GM03348 (cell line): ENCODE measurements at places on chromosomes 6 and 20.
A peak's percentile ranks its signal among the peaks of the same experiment; 100 is the strongest.

GRCh38 chr6:17470938-17471327 is 77.5 kb downstream of the CAP2 start:
- peak; percentile 59 for DNase-seq

GRCh38 chr6:89693207-89693606 is 54.7 kb upstream of the LYRM2 start:
- DNase-seq, result no peak

DNA sequence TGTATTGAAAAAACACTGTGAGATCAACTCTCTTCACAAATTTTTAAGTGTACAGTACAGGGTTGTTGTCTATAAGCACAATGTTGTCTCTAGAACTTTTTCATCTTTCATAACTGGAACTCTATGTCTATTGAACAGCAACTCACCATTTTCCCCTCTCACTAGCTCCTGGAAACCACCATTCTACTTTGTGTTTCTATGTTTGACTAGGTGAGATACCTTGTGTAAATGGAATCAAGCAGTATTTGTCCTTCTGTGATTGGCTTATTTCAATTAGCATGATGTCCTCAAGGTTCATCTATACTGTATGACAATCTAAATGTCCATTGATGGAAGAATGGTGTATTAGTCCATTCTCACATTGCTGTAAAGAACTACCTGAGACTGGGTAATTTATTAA is 210.1 kb upstream of the FUT9 start:
- DNase-seq, result no peak

DNA sequence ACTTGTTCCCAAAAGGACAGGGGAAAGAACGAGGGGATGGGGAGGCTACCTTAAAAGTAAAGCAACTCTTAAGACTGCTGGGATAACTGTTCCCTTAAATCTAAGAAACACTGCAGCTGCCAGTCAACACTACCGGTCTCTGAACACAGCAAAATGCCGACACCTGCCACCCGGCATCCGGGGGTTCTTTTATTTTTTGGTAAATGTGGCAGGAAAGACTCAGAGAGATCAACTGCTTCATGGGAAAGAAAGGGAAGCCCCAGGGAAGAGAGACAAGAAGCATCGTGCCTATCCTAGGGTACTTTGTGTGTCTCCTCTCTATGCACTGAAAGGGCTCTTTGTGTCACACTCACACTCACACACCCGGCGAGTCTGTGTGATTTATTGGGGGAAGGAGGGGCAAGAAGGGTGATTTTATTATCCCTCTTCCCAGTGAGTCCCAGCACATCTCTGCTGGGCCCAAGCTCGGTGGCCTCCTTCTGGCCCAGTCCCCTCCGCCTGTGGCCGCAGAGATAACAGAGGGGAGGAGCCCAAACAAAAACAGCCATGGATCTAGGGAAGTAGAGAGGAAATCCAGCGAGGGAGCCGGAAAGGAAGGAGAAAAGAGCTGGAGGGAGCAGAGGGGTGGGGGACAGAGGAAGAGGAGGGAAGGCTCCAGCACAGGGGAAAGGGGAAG is 1.4 kb downstream of the FYN start:
- DNase-seq, result peak; percentile 60

GRCh38 chr6:130725551-130725950 is 101.7 kb upstream of the SMLR1 start:
- no peak for DNase-seq

DNA sequence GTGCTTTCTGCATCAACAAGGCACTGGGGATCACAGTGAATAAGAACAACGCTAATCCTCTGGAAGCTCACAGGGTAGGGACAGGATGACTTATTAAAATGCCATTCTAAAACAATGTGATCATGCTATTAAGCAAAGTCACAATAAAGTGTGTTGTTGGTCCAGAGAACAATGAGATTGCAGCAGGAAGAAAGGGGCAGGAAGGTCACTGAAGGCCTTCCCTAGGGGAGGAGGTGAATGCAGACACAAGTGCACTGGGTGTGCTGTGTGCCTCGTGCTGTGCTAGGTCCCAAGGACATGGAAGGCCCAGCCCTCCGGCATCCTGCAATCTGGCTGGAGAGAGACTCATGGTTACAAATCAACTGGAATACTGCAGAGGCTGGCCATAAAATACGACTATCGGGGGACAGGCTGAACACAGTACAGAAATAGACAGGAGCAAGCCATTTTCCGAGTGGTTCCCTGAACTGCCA is 55.7 kb downstream of the LYRM4 start:
- DNase-seq, result no peak

DNA sequence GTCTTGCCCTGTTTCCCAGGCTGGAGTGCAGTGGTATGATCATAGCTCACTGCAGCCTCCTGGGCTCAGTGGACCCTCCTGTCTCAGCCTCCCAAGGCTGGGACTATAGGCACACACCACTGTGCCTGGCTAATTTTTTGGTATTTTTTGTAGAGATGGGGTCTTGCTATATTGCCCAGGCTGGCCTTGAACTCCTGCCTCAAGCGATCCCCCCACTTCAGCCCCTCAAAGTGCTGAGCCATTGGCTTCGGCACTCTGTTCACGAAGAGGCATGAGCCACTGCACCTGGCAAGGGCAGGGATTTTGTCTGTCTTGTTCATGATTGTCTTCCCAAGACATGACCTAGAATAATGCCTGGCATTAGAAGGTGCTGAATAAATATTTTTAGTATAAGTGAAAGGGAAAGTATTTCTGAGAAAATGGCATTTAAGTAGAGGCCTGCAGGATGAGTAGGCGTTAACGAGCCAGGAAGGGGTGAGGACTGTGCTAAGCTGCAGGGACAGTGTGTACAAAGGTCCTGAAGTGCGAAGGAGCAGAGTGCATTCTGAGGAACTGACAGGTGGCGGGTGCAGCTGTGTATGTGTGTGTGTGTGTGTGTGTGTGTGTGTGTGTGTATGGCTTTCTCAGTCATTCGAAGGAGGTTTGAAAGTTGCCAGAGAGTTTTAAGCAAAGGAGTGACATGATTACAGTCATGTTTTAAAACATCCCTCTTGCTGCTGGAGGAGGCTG is 43.0 kb downstream of the VEGFA start:
- DNase-seq, result no peak

- DNase-seq, result peak; percentile 67
These were observed 26.3 kb downstream of the ALDH5A1 start for GRCh38 chr6:24520929-24521546.

DNA sequence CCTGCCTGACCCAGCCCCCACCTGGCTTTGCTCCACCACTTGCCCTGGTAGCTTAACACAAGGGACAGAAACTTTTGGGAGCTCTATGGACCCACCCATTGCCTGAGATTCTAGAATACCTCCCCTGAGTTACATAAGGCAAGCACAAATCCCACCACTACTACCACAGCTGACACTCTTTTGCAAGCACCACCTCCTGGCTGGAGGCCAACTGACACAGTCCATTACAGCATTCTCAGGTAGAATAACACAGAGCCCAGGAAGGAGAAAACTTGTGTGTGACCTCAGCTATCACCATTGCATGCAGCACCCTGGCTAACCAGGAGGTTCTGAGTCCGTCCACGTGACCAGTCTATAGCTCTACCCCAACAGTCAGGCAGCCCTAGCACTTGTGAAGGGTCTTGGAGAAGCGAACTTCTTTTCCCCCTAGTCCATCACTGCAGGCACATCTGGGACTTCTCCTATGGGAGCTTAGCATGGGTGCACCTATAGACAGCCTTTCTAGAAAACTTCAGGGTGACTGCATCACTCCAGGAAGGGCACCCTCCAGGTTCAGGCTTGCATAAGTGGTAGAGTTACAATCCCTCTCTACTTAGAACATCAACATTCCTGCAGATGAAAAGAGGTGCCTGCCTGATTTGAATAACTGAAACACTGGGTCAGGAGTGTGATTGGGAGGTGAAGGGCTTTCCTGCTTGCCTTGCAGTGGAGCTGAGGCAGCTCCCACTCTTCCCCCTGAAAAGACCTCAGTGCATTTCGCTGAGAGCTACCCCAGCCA is 30.1 kb downstream of the CITED2 start:
- DNase-seq, result no peak

DNA sequence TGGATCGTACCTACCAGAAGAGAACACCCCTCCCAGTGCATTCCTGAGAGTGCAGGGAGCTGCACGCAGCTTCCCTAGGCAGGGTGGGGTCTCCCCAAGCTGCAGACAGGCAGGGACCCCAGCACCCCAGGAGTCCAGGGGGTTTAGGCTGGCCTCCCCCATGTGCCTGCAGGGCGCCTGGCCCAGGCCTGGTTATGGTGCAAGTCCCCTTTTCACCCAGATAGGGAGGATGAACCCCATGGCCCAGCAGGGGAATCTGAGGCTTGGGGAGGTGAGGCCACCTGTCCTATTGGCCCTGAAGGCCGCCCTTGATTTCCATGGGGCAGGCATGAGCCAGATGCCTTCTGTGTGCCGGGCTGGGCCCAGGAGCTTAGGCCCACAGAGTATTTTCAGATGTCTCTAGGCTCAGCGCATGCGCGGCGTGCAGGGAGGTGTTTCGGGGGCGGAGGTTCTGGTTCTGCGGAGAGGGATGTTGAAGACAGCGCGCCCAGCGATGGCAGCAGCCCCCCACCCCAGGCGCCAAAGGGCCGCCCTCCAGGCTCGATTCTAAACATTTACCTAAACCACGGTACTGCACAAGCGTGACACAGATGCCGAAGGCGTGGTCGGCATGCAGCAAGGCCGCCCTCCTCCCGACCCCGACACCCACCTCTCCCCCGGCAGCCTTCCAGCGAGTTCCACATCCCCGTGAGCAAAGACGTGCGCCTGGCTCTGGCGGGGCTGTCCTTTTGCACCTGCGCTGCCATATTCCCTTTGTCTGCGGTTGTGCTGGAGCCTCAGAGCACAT is 29.4 kb downstream of the COL20A1 start:
- no peak for DNase-seq

DNA sequence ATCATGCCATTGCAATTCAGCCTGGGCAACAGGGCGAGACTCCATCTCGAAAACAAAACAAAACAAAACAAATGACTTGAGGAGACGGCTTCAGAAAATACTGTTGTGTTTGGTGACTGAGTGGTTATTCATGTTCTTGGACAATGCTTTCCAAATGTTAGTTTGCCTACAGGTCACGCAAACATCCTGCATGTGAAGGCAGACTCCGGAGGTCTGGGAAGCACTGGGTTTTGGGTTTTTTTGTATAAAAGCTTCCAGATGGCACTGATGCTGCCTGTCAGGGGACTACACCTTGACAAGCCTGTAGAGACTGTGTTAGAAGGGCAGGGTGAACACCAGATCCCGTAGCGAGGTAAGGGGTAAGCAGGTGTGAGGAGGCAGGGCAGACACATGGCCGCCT is 81.7 kb downstream of the THBS2 start:
- no peak for DNase-seq

- DNase-seq, result no peak
These were observed 3.0 kb upstream of the ABCF1 start for GRCh38 chr6:30568245-30568644.

DNA sequence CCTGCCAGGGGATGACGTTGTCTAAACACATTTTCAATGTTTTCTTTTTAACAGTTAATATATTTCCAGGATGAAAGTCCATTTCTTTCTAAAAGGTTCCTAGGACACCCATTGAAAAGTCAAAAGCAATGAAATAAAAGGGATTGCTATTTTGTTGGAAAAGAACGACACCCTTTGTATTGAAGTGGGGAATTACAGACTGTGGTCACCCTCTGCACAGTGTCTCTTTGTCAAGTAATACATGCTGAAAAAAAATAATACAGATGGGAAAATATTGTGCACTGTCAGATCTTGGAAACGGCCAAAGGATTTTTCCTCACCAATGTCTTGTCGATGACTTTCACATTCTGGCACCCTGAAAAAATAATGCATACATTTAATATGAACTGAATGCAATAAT is 56.9 kb downstream of the HAO1 start:
- no peak for DNase-seq

- DNase-seq, result no peak
These were observed 123.9 kb downstream of the INSM1 start for GRCh38 chr20:20491784-20492264.

DNA sequence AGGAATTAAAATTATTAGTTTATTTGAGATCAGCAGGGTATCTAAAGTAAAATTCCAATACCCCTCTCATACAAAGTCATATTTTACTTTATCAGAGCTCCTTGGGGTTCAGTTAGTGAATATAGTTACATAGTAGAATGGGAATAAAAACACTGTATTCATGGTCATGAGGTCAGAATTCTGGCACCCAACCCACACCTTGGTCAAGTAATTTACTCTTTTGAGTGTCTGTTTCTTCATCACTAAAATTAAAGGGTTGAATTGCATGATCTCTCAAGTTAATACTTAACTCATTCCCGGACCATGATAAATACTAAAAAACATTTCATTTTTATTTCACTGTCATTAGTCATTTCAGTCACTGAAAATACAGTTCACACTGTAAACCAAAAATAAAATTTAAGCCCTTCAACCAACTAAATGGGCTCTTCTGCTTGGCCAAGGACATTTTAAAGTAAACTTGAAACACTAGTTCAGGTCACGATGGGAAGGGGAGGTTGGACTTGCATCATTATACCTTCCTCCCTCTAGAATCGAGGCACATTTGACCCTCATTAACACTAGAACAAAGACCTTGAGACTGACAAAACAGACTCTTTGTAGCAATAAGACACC is 21.1 kb upstream of the HLA-DRB1 start:
- no peak for DNase-seq
